Prostate gland (tissue), 2 donors: ENCODE measurements at places on chromosomes 1 and 21. TPM values are rescaled to one million over a fixed set of nuclear protein-coding genes. Genes with fewer than 3 reads are reported as not detected.
A peak's percentile ranks its signal among the peaks of the same experiment; 100 is the strongest.

C1QC gene
- 54.8 TPM for total RNA-seq

PODN gene
- total RNA-seq = 92.7 TPM

DNA sequence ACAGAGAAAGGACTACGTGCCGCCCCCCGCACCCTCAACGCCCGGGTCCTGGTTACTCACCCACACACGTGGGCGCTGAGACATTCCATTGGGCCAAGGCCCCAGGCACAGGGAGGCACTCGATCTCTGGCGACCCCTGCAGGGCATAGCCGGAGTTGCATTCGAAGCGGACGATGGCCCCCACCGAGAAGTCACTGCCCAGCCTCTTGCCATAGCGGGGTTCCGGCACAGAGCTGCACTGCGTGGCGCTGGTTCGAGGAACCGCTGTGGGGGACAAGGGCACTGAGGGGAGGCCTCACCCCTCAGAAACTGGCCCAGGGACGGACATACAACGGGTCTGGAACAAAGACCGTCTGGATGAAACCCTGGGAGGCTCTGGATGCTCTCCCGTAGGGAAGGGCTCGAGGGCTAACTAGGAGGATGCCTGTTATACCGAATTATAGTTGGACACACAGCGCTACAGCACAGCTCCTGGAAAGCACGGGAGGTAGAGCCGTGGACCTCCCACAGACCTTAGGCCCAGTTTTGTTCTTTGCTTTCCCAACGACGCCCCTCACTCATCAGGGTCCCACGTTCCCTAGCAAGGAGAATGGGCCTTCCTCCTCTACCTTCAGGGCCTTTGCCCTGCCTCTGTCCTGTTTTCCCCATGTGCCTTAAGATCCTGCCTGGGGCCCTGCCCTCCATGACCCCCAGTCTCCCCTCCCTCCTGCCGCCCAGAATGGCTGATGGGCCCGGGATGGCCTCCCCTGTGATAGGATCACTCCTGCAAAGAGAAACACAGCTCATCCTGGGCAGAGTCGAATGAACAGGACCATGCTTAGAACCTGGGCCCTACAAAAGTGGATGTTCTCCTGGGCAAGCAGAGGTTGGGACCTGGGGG is 152.8 kb downstream of the ZSCAN20 start:
- H3K4me1 ChIP-seq = no peaks in the 10 kb centered on the region
- no peak overlapping the region for H3K4me3 ChIP-seq
- no peaks in the 10 kb centered on the region for H3K36me3 ChIP-seq
- no peak for DNase-seq
- no peak overlapping the region for H3K27ac ChIP-seq

DNA sequence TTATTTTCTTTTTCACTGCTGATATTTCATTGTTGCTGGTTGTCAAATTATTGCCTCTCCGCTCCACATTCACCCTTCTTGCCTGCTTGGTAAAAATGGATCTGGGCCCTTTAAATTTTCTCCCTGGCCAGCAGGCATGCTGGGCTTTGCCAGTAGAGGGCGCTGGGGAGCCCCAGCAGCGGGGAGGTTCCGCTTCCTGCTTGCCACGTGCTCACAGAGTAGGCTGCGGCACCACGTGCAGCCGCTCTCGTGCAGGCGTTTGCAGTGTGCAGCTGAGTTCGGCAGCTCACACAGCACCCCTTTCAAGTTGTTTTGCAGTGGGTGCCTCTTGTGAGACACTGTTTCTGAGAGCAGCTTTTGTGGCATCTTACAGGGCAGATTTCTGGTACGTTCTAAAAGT is at the start of gene ACTL8:
TSS of gene ACTL8 (plus strand) at position 214 of the 400 bp plus-strand sequence. CDS start 67,676 bp downstream, outside the sequence.
- no peak for DNase-seq
- no peaks in the 10 kb centered on the region for H3K27me3 ChIP-seq
- no peak within 1 kb of the TSS for H3K27ac ChIP-seq
- no peak within 1 kb of the TSS for H3K4me3 ChIP-seq

- no peak overlapping the region for H3K4me3 ChIP-seq
- no peaks in the 10 kb centered on the region for H3K27me3 ChIP-seq
- H3K36me3 ChIP-seq = no peaks in the 10 kb centered on the region
- H3K27ac ChIP-seq = no peak overlapping the region
- no peak for DNase-seq
- H3K4me1 ChIP-seq = no peaks in the 10 kb centered on the region
These were observed 259.6 kb upstream of the PLD5 start for GRCh38 chr1:242784084-242784483.

- H3K27ac ChIP-seq = no peak overlapping the region
- no peak overlapping the region for H3K4me3 ChIP-seq
- H3K36me3 ChIP-seq = no peaks in the 10 kb centered on the region
- H3K27me3 ChIP-seq = no peaks in the 10 kb centered on the region
- H3K4me1 ChIP-seq = no peaks in the 10 kb centered on the region
These were observed 44.5 kb upstream of the WARS2 start for GRCh38 chr1:119184972-119185371.

HSD11B1 gene
- total RNA-seq = 29.1 TPM

GRCh38 chr1:6998267-6998666 is 213.0 kb downstream of the CAMTA1 start:
- no peak overlapping the region for H3K4me3 ChIP-seq
- DNase-seq = no peak
- no peaks in the 10 kb centered on the region for H3K4me1 ChIP-seq
- H3K27ac ChIP-seq = no peak overlapping the region

- H3K4me1 ChIP-seq = no peaks in the 10 kb centered on the region
- H3K27me3 ChIP-seq = peaks cover 4% of the 10 kb centered on the region
- H3K4me3 ChIP-seq = no peak overlapping the region
- DNase-seq = no peak
These were observed 160.9 kb downstream of the PTPRU start for GRCh38 chr1:29397256-29397590.

S100A12 gene
- not detected for total RNA-seq

DNA sequence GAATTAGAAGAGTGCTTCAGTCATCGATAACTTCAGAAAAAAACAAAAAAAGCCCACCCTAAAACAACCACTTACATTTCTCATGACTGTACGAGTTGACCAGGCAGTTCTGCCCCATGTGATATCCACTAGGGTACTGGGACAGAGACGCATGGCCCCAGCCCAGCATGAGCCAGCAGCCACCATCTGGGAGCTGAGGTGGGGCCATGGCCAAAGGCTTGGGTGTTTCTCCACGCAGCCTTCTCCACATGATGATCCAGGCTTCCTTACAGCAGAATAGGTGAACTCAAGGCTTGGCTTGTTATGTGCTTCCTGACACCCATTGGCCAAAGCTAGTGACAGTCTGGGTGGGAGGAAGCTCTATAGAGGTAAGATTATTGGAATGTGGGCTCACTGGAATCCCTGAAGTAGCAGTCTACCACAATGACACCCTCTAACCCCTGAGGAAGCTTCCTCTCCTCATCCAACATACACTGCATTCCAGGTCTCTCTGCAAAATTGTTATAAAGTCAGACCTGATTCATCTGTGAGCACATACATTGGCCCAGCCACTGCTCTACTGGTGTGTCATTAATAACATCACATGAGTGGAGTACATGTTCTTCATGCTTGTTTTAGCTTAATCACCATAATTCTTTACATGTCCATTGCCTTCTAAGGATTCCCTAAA is 66.3 kb upstream of the NTPCR start:
- H3K4me3 ChIP-seq = no peak overlapping the region
- no peaks in the 10 kb centered on the region for H3K4me1 ChIP-seq
- no peaks in the 10 kb centered on the region for H3K36me3 ChIP-seq
- no peaks in the 10 kb centered on the region for H3K27me3 ChIP-seq
- DNase-seq = no peak

DNA sequence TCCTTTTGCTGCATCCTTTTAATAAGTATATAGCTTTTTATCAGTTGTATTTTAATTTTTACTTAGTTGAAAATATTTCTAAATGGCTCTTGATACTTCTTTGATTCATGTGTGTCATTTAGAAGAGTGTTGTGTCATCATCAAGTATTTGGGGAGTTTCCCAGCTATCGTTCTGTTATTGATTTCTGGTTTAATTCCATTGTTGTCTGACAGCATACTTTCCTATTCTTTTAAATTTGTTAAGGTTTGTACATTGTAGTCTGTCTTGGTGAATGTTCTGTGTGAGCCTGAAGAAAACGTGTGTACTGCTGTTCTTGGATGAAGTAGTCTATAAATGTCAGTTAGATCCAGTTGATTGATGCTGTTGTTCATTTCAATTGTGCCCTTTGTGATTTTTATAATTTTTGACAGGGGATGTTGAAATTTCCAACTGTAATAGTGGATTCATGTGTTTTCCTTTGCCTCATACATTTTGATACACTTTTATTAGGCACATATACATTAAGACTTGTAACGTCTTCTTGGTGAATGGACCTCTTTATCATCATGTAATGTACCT is 24.8 kb downstream of the SDCCAG8 start:
- no peak overlapping the region for H3K4me3 ChIP-seq
- no peak for DNase-seq
- H3K27ac ChIP-seq = no peak overlapping the region
- H3K27me3 ChIP-seq = no peaks in the 10 kb centered on the region

GRCh38 chr1:221543529-221544120 is 198.3 kb downstream of the DUSP10 start:
- no peak overlapping the region for H3K4me3 ChIP-seq
- H3K4me1 ChIP-seq = no peaks in the 10 kb centered on the region
- no peak overlapping the region for H3K27ac ChIP-seq
- no peak for DNase-seq
- H3K27me3 ChIP-seq = no peaks in the 10 kb centered on the region

GCSAML gene
- 1.5 TPM for total RNA-seq

- H3K36me3 ChIP-seq = no peaks in the 10 kb centered on the region
- H3K4me1 ChIP-seq = no peaks in the 10 kb centered on the region
- H3K4me3 ChIP-seq = peak overlapping the region; percentile 24
- DNase-seq = no peak
- H3K27ac ChIP-seq = no peak overlapping the region
These were observed 1.0 kb downstream of the NPR1 start for GRCh38 chr1:153679337-153680119.

DNA sequence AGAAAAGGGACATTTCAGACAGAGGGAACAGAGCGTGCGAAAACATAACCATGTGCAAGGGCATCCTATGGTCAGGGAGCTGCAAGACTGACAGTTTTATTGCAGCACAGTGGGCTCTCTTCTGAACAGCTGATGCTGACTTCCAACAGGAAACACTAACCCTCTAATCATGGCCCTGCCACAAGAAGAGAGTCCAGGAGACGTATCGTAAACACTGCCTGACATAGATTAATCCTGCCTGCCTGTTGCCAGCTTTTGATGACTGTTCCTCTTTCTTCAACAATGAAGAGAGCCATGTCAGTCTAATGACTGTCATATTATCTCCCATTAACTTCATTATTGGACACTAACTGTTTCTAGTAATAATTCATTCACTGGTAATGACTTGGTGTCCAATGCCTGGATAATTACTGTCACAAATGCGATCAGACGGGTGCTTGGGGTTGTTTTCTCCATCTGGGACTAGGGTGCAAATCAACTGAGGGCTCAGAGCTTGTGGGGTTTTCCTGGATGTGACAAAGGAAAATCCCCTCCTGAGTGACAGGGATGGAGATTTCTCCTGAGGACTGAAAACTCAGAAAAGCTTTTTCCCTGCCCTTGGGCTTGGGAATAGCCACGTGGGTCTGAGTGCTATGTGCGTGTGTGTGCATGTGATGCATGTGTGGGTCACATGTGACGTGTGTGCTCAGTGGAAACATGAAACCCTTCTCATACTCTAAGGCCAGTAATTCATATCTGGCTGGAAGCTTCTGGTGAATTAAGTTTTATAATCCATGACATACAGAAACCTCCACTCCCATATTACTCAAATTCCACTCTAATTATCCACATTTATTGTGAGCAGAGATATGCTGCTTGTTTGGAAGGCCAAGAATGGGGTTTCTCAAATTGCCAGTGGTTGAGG is 144.0 kb upstream of the PLXNA2 start:
- no peaks in the 10 kb centered on the region for H3K4me1 ChIP-seq
- no peaks in the 10 kb centered on the region for H3K36me3 ChIP-seq
- H3K4me3 ChIP-seq = no peak overlapping the region
- no peak for DNase-seq
- no peak overlapping the region for H3K27ac ChIP-seq

GRCh38 chr1:17696417-17697301 is 58.5 kb upstream of the ACTL8 start:
- H3K4me1 ChIP-seq = no peaks in the 10 kb centered on the region
- no peak overlapping the region for H3K4me3 ChIP-seq
- H3K36me3 ChIP-seq = no peaks in the 10 kb centered on the region

DNA sequence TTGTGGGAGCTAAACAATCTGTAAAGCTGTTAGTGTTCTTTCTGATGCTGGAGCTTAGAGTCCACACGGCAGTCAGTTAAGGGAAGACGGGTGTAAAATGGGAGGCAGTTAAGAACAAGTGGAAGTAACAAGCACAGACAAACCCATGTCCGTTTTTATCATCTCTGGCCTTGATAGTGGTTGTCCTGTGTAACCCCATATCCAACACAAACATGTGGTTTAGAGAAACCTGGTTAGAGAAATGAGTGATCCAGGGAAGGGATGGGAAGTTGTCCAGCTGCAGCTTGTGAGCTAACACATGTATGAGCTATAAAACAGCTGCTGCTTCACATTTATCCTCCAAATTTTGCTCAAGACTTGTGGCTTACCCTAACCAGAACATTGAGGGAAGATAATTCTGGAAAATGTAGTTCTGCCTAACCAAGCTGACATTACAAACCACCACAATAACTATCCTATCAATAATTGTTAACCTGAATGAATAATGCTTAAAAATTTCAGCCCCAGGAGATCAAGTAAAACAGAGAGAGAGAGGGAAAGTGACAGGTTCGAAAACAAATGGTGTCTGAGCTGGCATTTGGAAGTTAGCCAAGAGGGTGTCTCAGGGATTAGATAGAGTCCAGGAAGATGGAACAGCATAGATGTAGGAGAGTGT is 10.6 kb upstream of the C1orf162 start:
- no peaks in the 10 kb centered on the region for H3K4me1 ChIP-seq
- H3K27ac ChIP-seq = no peak overlapping the region
- peaks cover 5% of the 10 kb centered on the region for H3K36me3 ChIP-seq
- no peak overlapping the region for H3K4me3 ChIP-seq
- DNase-seq = no peak

- no peak overlapping the region for H3K4me3 ChIP-seq
- H3K4me1 ChIP-seq = no peaks in the 10 kb centered on the region
- DNase-seq = no peak
- no peaks in the 10 kb centered on the region for H3K36me3 ChIP-seq
These were observed 918.2 kb upstream of the ADGRL2 start for GRCh38 chr1:80882553-80882952.

DNA sequence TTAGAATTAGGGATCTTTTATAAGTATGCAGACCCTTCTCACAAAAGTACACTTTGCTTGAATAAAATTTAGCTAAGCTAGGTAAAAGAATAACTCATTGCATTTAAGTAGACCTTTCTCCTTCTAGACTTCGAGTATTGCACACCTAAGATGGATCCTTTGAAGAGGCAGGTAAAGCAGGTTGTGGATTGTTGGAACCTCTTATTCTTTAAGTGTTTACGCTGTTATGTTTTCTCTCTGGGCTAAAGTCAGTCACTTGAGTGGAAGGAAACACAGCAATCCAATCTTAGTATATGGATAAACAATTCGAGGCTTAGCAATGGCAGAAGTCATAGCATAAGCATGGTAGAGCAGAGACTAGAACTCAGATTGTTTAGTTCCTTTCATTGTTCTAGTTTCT is 11.4 kb downstream of the MAGI3 start:
- H3K27me3 ChIP-seq = no peaks in the 10 kb centered on the region
- no peaks in the 10 kb centered on the region for H3K4me1 ChIP-seq
- H3K36me3 ChIP-seq = no peaks in the 10 kb centered on the region
- H3K27ac ChIP-seq = no peak overlapping the region
- no peak overlapping the region for H3K4me3 ChIP-seq
